ENCODE measurements at places on chromosomes 2 and 18.

DNA sequence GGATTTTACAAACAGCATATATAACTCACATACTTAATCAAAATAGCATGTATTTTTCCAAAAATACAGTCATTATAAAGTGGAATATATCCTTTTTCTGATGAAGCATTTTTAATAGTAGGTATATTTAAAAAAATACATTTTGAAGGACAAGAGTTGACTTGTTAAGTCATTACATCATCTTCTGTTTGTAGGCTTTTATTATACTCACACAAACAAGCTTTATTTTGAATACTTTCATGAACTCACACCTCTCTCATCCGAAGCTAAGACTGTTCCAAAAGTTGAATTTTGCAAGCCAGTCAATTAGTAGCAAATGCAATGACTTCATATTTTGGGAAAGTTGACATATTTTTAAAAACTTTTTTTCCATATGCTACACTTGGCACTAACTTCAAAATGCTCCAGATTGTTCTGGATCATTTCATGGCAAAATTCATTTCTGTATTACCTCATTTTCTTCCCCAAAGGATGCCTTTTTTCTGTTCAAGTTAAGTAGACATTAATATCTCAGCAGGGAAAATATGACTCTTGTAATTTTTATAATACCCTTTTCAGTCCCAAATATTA, 68.5 kb upstream of the WDR75 start:
- DNase-seq: no peak

- no peak for DNase-seq
Measured at GRCh38 chr2:217440000-217440399, 562.8 kb downstream of the TNS1 start.

DNA sequence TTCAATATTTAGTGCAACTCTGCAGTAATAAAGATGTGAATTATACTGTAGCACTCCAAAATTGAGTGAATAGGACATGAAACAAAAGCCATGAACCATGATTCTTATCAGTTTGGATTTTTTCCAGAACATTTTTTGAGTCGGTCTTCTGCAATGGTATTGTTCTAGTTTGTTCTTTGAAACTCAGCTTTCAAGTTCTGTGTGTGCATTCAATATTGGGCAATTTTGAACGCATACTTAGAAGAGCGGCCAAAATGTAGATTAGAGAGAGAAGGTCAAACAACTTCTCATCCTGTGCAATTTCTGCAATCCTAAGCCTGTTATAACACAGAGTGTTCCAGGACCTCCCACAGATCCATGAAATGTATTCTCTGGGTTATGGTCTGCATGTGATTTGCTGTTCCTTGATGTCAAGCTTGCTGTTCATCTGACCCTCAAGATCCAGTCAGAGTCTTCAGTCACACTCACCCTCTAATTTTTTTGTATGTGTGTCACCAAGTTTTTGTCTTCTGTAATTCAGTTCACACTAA, 48.3 kb downstream of the TSPYL6 start:
- DNase-seq: peak; percentile 45

DNA sequence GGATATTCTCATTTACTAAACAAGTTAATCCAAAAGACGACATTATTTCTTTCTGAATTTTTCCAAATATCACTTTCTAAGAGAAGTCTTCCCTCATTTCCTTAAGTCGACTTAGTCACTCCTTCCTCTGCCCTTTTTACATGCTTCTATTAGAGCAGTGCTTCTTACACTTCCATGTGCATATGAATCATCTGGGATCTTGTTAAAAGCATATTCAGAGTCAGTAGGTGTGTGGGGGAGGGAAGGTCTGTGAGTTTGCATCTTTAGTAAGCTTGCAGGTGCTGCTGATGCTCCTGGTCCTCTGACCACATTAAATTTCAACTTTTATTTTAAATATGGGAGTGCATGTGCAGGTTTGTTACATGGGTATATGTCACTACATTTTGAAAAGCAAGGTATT, 582.6 kb downstream of the NRXN1 start:
- no peak for DNase-seq

DNA sequence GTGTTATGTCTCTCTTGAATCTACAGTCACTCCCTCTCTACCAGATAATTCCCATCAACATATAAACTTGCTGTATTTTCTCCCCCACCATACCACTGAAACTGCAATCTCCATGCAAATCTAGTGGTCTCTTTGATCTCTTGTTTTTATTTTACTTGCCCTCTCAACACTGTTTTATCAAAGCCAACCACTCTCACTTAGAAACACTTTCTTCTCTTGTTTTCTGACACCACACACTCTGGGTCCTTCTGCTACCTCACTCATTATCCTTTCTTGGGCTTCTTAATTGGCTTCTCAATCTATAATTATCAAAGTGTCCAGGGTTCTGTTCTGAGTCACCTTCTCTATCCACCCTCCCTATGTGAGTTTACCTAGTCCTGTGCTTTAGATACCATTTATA, 2.0 kb upstream of the MCFD2 start:
- DNase-seq: no peak

GRCh38 chr2:135783439-135783838, 41.8 kb downstream of the UBXN4 start:
- no peak for DNase-seq

DNA sequence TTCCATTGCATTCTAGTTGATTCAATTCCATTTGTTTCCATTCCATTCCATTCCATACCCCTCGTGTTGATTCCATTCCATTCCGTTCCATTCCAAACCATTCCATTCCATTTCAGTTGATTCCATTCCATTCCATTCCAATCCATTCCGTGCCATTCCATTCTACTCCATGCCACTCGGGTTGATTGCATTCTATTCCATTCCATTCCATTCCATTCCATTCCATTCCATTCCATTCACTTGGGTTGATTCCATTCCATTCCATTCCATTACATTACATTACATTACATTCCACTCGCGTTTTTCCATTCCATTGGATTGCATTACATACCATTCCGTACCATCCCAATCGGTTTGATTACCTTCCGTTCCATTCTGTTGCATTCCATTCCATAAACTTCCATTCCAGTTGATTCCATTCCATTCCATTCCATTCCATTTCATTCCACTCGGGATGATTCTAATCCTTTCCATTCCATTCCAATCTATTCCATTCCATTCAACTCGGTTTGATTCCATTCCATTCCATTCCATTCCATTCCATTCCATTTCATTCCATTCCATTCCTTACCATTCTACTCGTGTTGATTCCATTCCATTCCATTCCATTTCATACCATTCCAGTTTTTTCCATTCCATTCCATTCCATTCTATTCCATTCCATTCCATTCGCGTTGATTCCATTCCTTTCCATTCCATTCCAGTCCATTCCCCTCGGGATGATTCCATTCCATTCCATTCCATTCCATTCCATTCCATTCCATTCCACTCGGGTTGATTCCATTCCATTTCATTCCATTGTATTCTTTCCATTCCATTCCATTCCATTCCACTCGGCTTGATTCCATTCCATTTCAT, 1140.4 kb downstream of the RPIA start:
- DNase-seq: no peak

DNA sequence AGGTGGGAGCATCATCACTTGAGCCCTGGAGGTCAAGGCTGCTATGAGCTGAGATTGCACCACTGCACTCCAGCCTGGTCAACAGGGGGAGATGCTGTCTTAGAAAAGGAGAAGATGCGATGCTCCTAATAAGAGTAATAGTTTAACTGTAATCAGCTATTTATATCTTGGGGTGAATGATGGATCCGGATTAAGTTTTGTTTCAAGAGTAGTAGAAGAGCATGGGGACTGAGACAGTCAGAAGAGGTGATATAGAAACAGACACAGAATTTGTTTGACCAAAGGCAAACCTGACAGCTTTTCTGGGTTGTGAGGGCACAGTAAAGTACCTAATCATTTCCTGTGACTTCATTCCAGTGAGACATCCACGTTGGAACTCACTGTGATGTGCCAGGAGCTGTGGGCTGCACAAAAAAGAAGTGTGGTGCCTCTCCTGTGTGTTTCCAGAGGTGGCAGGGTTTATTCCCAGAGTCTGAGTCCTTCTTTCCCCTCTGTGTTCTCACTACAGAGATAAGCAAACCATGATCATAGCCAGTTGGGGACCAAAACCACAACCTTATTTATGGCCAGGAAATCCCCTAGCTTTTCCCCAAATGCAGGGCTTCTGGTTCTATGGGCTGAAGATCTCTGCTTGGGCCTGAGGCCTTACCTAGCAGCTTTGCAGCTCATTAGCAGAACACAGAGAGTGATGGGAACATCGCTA, 113.7 kb downstream of the XRCC5 start:
- no peak for DNase-seq

DNA sequence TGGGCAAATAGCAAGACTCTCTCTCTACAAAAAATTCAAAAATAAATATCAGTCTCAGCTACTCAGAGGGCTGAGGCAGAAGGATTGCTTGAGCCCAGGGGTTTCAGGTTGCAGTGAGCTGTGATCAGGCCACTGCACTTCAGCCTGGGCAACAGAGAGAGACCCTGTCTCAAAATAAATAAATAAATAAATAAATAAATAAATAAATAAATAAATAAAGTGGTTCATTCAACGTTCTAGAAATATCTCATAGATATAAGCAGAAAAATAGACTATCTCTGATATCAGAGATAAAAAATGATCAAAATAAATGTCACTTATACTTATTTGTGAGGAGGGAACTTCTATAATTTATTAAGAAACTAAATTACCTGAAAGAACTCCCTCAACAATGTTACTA, 480.9 kb downstream of the FBXO15 start:
- no peak for DNase-seq

All from non-pigmented ciliary epithelial cell (primary cell).